ENCODE measurements at places on chromosomes 7 and 10. TPM values are rescaled to one million over a fixed set of nuclear protein-coding genes. Genes with fewer than 3 reads are reported as not detected.

GRCh38 chr10:42883993-42884983, 101.7 kb downstream of the BMS1 start:
- no peaks in the 10 kb centered on the region for H3K4me1 ChIP-seq
- no peak overlapping the region for H3K4me3 ChIP-seq
- no peaks in the 10 kb centered on the region for H3K27me3 ChIP-seq
- H3K27ac ChIP-seq, result no peak overlapping the region
- H3K36me3 ChIP-seq, result no peaks in the 10 kb centered on the region

DNA sequence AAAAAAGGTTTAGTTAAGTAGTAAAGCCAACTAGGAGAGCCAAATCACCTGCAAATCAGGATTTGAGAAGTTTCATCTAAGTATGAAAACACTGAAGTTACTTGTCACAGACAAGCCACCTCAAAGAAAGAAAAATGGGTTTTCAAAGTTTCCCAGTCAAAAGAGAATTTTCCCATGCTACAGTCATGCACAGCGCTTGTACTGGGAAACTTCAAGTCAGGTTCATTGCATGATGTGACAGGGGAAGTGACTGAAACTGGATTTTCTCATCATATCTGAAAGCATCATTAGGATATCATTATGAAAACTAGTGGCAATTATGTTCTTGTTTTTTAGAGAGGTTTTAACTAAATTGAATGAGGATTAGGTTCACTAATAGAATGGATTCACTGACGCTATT, 167.0 kb downstream of the SGMS1 start:
- H3K27ac ChIP-seq, result no peak overlapping the region
- H3K36me3 ChIP-seq, result no peaks in the 10 kb centered on the region

- H3K27ac ChIP-seq, result no peak overlapping the region
- H3K27me3 ChIP-seq, result no peaks in the 10 kb centered on the region
- peaks cover 68% of the 10 kb centered on the region for H3K36me3 ChIP-seq
- no peak overlapping the region for H3K4me3 ChIP-seq
- H3K4me1 ChIP-seq, result no peaks in the 10 kb centered on the region
These were observed 122.0 kb downstream of the TRRAP start for GRCh38 chr7:99000196-99000903.

GRCh38 chr7:117048114-117048866, 95.0 kb downstream of the ST7 start:
- H3K27ac ChIP-seq, result no peak overlapping the region
- H3K4me3 ChIP-seq, result no peak overlapping the region
- no peaks in the 10 kb centered on the region for H3K4me1 ChIP-seq
- H3K27me3 ChIP-seq, result no peaks in the 10 kb centered on the region
- no peak for DNase-seq

OPN4 gene
- total RNA-seq, result not detected
